ENCODE measurements at places on chromosomes 4 and X.

DNA sequence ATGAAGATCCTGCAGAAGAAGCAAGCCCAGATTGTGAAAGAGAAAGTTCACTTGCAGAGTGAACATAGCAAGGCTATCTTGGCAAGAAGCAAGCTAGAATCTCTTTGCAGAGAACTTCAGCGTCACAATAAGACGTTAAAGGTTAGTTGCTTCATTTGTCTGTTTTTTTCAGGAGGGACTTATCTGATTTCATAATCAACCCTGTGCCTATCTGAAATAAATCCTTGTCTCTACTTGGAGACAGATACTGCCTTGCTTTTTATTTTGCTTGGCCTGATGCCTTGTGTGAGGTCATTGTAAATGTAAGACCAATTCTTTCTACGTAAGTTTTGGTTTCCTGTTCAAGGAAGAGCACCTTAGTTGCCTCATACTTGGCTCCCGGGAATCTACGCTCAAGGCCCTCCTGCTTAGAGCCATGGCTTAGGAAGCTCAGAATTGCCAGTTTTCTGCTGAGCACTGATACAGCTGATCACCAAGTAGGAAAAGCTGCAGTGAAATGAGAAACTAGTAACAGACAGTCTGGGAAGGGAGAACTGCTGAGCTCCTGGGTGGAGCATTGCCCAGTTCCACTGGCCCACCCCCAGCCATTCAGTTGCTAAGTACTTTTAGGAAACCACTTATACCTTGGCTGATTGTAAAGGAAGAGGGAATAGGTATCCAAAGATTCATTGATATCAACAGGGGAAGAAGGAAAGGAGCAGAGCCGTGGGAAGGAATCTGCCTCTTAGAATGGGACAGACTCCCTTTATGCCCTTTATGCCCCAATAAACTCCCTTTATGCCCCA is 41.8 kb downstream of the RBBP7 start:
- no peak for DNase-seq

DNA sequence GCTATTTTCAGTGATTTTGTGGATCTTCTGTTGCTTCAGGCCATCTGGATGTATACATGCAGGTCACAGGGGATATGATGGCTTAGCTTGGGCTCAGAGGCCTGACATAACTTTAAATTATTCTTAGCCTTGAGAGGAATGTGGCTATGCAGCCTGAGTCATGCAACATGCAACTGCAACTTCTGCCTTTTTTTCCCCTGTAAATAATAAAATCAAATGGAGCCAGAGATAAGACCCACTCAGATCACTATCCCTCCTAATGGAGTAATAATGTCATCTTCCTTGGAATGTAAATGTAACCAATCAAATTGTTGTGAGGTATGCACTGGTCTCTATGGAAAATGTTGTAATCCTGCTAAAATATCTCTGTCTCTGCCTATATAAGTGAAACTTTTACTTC is 54.9 kb downstream of the MAGEB17 start:
- DNase-seq = no peak

DNA sequence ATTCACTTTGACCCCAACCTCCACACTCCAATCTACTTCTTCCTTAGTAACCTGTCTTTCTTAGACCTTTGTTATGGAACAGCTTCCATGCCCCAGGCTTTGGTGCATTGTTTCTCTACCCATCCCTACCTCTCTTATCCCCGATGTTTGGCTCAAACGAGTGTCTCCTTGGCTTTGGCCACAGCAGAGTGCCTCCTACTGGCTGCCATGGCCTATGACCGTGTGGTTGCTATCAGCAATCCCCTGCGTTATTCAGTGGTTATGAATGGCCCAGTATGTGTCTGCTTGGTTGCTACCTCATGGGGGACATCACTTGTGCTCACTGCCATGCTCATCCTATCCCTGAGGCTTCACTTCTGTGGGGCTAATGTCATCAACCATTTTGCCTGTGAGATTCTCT is 344 bp downstream of the OR13H1 start:
- DNase-seq = no peak

DNA sequence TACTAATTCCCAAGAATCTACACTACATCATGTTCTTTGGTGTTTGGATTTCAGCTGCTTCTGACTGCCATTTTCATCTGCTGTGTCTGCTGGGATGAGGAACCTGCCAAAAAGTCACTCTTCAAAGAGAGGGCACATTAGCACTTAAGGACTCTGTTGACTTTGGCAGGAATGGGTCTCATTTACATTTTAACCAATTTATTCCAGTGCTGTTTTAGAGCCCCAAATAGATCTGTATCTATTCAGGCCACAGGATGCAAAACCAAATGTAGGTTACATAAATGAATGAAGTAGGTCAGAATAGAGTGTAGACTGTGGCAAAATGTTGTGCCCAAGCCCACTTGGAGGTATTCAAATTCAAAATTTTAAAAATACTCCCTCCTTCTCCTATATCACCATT is 14.4 kb downstream of the TXK start:
- DNase-seq = no peak

DNA sequence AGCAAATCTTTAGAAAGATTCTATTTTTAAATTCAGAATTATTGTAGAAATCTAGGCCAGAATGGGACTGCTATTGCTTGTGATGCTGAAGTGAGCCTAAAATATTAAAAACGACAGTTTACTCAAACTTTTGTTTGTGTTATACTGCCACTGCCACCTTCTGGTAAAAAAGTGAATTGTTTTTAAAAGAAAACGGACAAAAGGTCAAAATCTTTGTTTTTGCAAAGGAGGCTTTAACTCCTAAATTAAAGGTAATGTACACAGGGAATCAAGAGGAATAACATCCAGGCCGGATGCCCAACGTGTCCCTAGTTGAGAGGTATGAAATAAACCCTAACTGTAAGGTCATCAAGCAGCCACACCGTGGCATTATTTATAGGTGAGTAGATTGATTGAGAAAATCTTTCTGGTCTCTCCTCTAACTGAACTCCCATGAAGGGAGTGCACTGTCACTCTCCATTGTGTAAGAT is 338.3 kb upstream of the GALNT7 start:
- peak; percentile 24 for DNase-seq

DNA sequence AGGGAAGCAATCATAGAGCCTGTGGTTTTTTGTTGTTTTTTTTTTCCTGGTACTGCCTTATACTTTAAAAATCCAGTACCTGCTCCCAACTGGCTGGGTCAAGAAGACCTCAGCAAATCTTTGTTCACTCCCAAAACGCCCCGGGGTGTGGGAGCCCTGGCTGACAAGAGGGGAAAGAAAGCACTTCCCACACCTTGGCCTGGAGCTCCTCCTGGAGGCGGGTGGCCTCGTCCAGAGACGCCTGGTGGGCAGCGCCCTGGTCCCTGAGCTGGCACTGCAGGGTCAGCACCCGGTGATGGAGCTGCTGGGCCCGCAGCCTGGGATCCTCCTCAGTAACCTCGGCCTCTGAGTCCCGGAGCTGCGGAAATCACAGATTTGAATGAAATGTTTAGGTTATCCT is 38.2 kb downstream of the C4orf50 start:
- no peak for DNase-seq

All from small intestine (tissue), 16 donors.